Hematopoietic multipotent progenitor cell treated with erythropoietin and hydrocortisone succinate and interleukin-3 and kit ligand, for 4 days (in vitro differentiated cells): ENCODE measurements at places on chromosomes 1 and 21.

GRCh38 chr1:184457500-184457899, 70.7 kb downstream of the C1orf21 start:
- DNase-seq = no peak

GRCh38 chr1:205430696-205431305, 8.9 kb upstream of the LEMD1 start:
- DNase-seq = peak; percentile 65

DNA sequence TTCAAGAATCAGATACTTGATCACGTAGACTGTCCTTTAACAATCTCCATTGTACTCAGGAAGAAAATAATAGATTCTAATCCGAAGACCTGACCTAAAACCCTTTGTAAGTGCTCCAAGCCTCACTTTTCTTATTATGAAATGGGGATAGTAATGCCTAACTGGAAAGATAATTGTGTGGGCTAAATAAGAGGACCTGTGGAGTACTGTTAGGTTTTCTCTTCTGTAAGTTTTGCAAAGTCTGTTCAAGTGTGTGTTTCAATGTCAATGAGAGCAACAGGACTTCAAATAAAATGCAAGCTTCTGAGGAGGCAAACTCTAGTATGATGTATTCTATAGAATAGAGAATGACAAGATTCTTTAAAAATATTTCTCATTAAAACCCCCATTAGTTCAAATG, 348.6 kb downstream of the USP25 start:
- no peak for DNase-seq

DNA sequence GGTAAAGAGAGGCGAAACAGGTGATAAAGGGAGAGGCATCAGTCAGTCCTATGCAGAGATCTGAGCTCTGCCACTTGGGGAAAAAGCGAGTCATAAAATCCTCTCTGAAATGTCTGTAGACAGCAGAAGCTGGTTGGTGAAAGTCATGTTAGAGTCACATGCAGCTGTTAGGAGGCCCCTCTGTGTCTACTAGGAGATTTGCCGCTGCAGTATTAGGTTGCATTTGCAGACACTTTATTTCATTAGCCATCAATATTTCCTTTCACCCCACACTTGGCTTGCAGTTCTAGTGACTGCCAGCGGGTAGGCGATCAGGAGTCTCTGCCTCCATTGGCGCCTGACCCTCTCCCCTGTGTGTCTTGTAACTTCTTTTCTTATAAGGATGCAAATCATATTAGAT, 16.2 kb downstream of the ATP1A4 start:
- DNase-seq = peak; percentile 37

GRCh38 chr1:9455487-9456234, 83.6 kb upstream of the SLC25A33 start:
- DNase-seq = peak; percentile 76

DNA sequence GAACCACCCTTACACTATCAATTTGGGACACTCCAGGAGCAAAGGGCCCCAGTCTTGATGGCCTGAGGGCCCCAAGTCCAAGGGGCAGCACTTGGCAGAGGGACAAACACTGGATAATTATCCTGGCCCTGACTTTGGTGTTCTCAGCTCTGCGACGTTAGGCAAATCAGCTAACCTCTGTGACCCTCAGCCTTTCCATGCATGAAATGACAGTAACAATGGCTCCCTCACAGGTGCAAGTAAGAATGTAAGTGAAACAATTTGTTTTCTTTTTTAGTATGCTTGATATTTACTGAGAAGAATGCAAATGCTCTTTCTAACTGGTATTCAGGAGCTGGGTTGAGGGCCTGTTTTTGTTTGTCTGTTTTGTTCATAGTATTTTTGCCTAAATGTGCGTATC, 61.6 kb upstream of the PRDX6 start:
- no peak for DNase-seq

DNA sequence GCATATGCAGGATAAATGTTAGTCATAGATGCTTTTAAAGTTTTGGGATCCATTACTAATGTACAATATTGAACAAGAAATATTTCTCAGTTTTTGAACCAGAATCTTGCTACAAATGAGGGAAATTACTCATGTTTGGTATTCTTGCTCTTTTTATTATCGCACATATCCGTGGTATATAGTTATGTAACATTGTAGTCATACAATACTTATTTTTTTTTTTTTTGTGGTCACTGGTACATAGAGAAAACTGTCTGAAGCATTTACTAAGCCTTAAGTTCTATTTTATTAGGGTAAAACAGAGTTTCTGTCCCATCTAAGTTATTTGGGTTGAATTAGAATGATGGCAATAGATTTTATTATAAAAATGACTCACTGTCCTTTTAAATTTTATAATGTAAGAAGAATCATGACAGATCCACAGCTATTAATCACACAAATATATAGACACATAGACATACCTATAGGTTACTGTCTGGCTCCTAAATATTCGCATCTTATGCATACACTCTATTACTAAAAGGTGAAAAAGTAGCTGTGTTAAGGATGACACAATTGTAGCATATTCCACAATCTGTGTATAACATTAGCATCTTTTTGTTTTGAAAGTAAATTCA, 18.0 kb upstream of the PRKAA2 start:
- DNase-seq = no peak

DNA sequence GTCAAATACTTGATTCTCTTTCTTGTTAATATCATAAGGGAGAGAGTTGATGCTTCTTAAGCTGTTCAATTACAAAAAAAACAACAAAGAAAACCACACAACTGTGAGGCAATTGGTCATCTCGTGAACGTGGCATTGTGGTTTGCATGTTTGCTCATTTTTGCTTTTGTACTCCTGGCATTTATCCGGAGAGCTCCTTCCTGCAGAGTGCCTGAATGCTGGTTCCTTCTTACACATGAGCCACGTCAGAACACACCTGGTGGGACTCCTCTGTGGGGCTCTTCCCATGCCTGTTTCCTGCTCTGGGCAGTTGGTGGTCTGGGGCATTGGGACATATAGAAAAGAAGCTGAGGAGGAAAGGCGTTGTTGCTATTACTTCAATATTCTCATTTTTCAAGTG, 25.7 kb downstream of the KCNK1 start:
- DNase-seq = no peak

- DNase-seq = peak; percentile 51
These were observed 673 bp downstream of the CD46 start for GRCh38 chr1:207752456-207752998.

- DNase-seq = no peak
These were observed 133.7 kb upstream of the COA6 start for GRCh38 chr1:234239515-234239914.

DNA sequence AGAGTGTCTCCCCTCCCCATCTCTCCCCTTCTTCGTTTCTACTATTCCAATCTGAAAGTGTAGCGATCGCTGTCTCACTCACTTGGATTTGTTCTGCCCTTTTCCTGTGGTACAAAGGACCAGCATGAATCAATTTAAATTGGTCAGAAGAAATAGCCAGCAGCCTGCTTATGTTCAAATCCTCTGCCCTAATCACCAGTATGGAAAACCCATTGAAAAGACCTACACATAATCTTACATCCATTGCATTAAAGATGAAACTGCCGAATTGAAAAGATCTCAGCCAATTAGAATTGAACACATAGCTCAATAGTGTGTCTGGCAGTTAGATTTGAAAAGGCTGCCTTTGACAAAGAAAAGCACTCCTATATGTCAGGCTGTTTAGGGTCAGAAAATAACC, 122.6 kb downstream of the TNNI3K start:
- no peak for DNase-seq

DNA sequence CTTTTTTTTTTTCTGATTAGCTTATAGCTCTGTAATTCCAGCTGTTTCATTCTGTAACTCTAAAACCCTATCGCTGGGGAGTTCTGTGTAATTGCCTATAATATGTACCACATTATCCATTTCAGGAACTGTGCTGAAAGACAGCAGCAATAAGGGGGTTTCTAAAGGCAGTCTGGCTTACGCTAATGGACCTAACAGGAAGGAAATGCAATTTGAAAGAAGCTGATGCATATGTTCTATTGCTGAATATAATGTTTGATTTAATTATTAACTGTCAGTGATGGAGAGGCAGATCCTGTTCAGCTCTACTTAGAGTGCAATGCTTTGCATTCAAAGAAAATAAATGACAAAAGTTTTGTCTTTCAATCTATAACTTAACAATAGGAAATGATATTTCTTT, 209.4 kb upstream of the SNX7 start:
- peak; percentile 19 for DNase-seq

DNA sequence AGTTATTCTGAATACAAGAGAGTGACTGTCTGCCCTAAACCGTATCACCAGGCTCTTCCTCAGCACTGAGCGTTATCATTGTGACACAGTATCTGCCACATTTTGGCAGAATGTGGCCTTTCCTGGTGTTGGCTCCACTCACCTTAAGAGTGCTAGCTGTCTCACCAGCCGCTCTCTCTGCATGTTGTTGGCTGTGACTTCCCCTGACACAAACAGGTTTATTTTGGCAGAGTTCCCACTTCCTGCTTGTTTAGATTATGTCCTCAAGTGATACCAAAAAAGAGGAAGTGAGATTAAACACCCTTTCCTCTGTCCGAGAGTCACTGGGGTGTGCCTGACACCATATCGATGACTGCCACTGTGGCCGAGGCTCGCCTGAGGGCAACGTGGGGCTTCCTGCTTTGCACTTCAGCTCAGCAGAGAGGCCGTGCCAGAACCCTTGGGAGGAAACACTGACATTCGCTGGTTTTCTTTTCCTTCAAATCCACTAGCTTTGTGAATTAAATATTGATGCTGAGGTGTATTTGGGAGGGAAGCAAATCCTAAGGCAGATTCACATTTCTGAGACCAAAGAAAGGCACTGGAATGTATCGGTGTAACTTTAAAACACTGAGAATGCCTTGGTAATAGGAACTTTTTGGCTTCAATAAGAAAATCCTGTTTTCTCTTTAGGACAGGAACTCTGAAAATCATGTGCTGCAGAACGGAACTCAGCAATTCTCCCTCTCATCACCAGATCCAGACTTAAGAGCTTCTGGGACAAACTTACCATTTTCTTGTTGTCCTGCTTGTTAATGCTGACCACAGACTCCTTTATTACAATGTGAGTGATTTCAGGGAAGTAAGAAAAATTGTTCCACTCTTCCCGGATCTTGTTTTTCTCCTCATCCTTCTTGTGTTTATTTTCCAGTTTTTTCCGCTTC, 102.1 kb downstream of the JAK1 start:
- peak; percentile 99 for DNase-seq

- no peak for DNase-seq
These were observed 34.3 kb downstream of the PCNX2 start for GRCh38 chr1:233261206-233261605.

DNA sequence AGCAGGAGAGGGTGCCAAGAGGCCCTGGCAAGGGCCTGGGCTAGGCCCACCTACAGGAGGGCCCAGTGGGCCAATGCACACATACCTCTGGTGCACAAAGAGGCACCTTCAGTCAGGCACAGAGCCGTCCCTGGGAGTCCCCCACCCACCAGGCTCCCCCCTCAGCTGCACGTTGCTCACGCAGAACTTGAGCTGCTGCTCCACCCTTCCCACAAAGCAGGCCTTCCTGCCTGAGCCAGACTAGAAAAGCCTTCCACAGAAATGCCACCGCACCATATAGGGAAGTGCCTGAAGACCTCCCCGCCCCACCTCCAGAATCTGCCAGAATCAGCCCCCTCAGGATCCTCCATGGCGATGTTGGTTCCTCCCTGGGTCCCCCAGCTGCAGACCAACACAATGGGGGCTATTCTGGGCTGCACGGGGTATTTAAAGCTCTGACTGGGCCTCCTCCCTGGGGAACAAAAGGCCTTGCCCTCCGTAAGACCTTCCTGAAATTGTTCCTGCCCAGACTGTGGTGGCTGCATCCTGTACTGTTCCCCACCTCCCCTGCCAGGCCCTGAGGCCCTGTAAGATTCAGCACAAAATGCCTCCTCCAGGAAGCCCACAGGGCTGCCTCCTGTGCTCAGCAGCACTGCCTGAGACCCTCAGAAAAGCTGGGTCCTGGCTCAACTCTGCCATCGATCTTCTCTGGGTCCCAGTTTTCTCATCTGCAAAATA, 27.2 kb downstream of the HSPG2 start:
- DNase-seq = peak; percentile 91

GRCh38 chr1:201945863-201946223, 505 bp downstream of the LMOD1 start:
- DNase-seq = no peak

DNA sequence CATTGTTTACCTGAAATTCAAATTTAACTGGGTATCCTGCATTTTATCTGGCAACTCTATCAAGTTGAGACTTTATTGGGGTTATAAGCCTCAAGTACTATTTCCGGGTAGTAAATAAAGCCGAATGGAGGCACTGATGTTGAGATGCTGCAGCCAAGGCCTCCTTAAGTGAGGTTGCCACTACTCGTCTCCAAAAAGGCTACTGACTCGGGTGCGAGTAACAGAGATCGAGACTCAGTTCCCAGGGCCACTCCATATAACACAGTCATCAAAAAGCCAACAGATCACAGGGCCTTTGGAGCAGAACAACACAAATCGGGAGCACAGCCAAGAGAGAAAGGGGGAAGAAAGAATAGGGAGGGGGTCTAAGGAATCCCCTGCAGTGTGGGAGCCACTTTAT, 524 bp downstream of the COPA start:
- peak; percentile 37 for DNase-seq

- DNase-seq = peak; percentile 92
These were observed 7.6 kb upstream of the ERG start for GRCh38 chr21:38505654-38506523.

DNA sequence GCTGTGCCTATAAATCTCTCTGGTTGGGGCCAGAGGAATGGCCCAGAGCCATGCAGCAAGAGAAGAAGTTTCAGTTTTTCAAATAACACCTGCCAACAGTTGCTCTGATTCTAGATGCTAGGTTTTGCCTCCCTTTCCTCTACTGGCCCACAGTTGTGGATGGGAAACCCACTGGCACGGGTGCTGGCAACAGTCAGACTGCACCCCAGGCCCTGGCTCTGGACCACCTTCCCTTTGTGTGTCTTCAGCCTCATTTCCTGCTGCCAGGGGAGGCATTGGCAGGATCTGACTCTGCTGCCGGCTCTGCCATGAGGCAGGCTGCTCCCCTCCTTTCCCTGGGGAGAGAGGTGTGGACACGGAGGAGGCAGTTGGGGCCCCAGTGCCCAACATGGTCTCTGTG, 142.0 kb downstream of the IGSF21 start:
- DNase-seq = no peak

DNA sequence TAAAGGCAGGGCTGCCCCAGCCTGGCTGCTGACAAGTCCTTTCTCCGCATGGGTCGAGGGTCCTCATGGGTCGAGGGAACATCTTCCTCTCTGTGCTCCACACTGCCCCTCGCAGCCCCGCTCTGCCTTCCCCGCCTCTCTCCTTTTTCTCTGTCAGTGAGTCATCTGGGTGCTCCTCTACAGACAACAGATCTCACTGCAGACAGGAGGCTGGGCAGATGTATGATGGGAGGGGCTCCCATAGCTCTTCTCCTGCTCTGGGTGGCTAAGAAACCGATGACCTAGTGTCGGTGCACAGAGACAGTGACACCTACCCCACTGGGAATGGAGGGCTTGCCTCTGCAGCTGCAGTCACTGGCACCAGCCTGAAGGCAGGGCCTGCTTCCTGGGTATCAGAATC, 5.5 kb downstream of the KCNA10 start:
- DNase-seq = no peak
